Activated CD4-positive, CD25-positive, alpha-beta regulatory T cell treated with anti-CD3 and anti-CD28 coated beads, Interleukin-2, amount 50 U/mL, for 16 hours (primary cell): ENCODE measurements at places on chromosomes 7 and 10.

- no peak for DNase-seq
Measured at GRCh38 chr7:111090846-111091245, at the start of gene LRRN3. Gene LRRN3, plus strand, starts transcription at chr7:111091127. Its CDS starts 31,646 bp downstream, at chr7:111122773.

DNA sequence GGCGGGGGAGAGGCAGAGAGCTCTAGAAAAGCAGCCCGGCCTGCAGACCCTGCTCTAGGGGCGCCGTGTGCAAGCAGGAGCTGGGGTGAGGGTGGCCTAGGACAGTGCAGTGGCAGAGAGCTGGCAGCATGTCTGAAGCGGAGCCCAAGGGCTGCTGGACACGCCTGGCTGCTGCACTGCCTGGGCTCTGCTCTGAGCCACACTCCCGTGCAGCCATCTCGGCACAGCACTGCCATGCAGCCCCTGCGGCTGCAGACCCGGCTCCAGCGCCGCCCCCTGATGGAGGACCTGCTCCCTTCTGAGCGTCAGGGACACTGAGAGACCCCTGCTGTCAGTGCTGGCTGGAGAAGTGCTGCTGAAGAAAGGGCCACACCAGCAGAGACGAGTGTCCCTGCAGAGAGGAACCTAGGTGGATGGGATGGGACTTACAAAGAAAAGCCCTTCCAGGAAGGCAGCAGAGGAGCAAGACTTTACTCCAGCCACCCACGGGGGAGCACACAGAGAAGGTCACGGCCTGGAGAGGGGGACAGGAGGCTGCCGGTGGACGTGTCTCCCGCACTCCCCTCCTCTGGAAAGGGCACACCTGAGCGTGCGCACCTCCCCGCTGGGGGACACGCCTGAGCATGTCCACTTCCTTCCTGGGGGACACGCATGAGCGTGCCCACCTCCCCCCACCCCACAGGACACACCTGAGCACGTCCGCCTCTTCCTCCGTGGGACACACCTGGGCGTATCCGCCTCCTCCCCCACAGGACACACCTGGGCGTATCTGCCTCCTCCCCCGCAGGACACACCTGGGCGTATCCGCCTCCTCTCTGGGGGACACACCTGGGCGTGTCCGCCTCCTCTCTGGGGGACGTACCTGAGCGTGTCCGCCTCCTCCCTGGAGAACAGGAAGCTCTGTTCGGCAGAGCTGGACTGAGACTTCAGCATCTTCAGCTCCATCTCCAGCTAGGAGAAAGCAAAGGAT lies 252.9 kb downstream of the MAD1L1 start:
- no peak for DNase-seq

GRCh38 chr7:100088095-100088620 lies 611 bp upstream of the COPS6 start:
- DNase-seq, result no peak

- DNase-seq, result no peak
Measured at GRCh38 chr10:3775696-3776551, 9.1 kb downstream of the KLF6 start.
